Activated T-cell treated with anti-CD3 and anti-CD28 coated beads, Interleukin-2, amount 50 U/mL, for 72 hours (primary cell): ENCODE measurements at places on chromosomes 5 and 9. TPM values are rescaled to one million over a fixed set of nuclear protein-coding genes. Genes with fewer than 3 reads are reported as not detected.

OR13F1 gene
- total RNA-seq = not detected

GOLGA2 gene
- total RNA-seq = 54.4 TPM

GRCh38 chr5:14286007-14286406, 142.9 kb downstream of the TRIO start:
- no peak overlapping the region for H3K4me3 ChIP-seq
- DNase-seq = no peak
- H3K36me3 ChIP-seq = no peaks in the 10 kb centered on the region
- no peak overlapping the region for H3K27ac ChIP-seq
- peaks cover 1% of the 10 kb centered on the region for H3K27me3 ChIP-seq
- H3K4me1 ChIP-seq = no peaks in the 10 kb centered on the region

DNA sequence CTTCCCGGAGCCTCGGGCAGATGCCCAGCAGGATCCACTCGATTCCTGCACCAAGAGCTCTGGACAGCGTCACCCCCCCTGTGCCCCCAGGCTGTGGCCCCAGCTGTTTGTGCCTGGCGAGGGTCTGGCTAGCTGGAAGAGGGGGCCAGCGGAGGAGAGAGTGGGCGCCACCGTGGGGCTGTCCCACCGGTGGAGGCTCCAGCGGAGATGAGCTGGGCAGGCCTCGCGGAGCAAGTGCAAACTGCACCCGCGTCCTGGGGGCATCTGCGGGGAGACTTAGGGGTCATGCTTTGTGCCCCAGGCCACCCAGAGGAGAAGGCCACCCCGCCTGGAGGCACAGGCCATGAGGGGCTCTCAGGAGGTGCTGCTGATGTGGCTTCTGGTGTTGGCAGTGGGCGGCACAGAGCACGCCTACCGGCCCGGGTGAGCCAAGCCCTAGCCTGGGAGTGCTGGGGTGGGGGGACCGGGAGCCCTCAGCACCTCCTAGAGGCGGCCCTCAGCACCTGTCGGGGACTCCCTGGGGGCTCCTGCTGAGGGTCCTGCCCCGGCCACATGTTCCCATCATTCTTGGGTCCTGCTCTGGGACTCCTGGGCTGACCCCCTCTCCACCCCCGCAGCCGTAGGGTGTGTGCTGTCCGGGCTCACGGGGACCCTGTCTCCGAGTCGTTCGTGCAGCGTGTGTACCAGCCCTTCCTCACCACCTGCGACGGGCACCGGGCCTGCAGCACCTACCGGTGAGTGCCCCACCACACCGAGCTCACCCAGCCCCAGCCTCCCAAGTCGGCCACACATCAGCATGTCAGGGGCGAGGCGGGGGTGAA, 5.4 kb downstream of the EGFL7 start:
- no peaks in the 10 kb centered on the region for H3K36me3 ChIP-seq
- H3K4me1 ChIP-seq = peaks cover 4% of the 10 kb centered on the region
- no peak overlapping the region for H3K4me3 ChIP-seq

LRRC8A gene
- 19.2 TPM for total RNA-seq

DNA sequence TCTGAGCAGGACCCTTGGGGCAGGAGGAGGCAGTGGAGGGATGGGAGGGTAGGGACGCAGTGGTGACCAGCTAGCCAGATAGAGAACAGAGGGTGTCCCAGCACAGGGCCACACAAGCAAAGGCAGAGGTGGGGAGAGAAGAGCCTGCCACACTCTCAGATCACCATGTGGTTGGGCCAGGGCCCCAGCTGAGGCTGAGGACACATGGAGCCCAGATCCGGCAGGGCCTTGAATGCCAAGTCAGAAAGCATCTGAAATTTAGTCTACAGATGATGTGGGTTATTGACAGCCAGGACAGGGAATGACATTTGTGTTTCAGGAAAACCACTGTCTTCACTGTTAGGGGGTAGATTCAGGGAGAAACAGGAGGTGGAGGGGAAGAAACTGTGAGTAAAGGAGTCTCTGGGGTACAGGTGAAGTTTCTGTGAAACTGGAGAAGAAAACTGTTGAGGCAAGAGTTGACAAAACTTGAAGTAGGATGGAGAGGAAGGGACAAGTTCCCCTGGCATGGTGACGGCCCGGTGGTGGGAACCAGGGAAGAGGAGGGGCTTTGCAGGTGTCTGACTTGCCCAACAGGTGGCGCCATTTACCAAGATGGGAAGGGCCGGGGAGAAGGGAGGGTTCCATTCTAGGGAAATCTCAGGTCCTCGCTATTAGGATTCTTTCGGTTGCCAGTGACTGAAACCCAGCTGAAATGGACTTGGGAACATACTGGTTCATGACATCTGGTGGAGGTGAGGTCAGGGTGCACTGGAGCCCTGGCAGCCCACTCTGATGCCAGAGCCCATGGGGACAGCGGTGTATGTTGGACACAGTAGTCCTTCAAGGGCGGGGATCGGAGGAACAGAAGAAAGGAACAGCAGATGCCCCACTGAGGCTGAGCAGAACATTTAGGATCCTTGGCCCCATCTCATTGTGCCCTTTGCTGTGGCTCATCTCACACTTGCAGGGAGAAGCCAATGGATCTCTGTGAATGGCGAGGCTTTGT, 100.1 kb downstream of the KCNIP1 start:
- no peak overlapping the region for H3K27ac ChIP-seq
- H3K4me3 ChIP-seq = no peak overlapping the region

GPR151 gene
- not detected for total RNA-seq

GRCh38 chr9:111274737-111275136, 55.3 kb downstream of the OR2K2 start:
- H3K4me1 ChIP-seq = no peaks in the 10 kb centered on the region
- no peak overlapping the region for H3K4me3 ChIP-seq
- no peak overlapping the region for H3K27ac ChIP-seq
- DNase-seq = no peak
- H3K36me3 ChIP-seq = no peaks in the 10 kb centered on the region
- no peaks in the 10 kb centered on the region for H3K27me3 ChIP-seq

DNA sequence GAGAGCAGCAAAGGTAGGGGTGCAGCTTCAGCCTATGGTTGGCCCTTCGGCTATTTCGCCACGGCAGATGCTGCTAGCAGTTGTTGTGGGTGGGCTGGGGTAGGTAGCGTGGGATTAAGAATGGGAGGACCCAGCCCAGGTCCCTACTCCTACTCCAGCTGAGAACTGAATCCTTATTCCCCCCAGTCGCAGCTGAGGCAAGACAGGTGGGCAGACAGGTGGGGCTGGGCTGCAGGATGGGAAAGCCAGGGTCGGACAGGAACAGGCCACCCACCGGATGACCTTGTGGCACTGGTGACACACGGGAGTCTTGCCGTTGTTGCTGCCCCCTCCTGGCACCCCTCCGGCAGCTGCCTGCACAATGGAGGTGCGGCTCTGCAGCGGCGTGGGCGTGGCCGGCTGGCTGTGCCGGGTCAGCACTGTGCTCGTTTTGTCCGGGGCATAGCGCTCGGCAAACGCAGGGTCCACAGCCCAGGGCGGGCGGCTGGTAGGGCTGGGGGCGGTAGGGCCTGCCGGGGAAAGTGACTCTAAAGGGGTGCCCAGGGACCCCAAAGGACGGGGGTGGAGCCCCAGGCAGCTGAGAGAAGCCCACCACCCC, 8.2 kb downstream of the PDLIM7 start:
- no peak overlapping the region for H3K4me3 ChIP-seq
- H3K4me1 ChIP-seq = peaks cover 5% of the 10 kb centered on the region
- H3K27me3 ChIP-seq = no peaks in the 10 kb centered on the region
- no peak overlapping the region for H3K27ac ChIP-seq
- peaks cover 2% of the 10 kb centered on the region for H3K36me3 ChIP-seq
- no peak for DNase-seq
